ENCODE measurements at places on chromosomes 2 and 18.
A peak's percentile ranks its signal among the peaks of the same experiment; 100 is the strongest.

- DNase-seq, result no peak
Measured at GRCh38 chr2:142557391-142557790, 320.1 kb upstream of the KYNU start.

DNA sequence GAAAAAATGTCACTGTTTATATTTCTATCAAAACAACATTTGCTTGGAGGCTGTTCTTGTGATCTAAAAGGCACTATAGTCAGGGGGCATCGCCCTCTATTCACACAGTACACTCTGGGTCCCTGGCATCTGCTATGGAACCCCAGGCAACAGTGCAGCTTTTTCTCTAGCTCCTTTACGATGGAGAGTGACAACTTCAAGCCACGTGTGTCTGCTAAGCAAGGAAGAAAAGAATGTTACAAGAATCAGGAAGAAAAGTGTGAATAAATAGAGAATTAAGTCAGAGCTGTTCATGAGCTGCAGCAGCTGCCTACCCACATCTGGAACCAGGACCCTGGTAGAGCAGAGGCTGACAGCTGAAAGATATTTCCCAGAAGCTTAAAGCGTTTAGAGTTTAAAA is 11.2 kb downstream of the RND3 start:
- no peak for DNase-seq

DNA sequence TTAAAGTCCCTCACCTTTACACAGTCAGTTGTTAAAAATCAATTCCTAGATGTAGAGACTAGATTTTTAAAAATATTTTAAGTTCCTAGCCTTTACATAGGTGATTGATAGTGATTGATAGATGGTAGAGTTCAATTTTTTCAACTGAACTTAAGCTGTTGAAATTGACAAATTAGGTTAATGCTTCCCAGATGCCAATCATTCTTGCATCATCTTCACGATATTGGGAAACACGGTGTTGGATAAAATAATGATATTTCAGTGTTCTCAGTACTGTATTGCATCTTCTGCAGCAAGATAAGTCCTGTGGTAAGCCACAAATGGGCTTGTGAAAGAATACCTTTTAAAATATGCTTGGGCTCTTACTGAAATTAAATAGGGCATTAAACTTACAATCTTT is 667.6 kb downstream of the STK39 start:
- no peak for DNase-seq

- DNase-seq, result no peak
Measured at GRCh38 chr2:240244543-240244942, 104.1 kb upstream of the OTOS start.

- no peak for DNase-seq
Measured at GRCh38 chr2:216044883-216045486, 31.6 kb upstream of the MREG start.

GRCh38 chr2:28809927-28810326 is 707 bp upstream of the SPDYA start:
- no peak for DNase-seq

DNA sequence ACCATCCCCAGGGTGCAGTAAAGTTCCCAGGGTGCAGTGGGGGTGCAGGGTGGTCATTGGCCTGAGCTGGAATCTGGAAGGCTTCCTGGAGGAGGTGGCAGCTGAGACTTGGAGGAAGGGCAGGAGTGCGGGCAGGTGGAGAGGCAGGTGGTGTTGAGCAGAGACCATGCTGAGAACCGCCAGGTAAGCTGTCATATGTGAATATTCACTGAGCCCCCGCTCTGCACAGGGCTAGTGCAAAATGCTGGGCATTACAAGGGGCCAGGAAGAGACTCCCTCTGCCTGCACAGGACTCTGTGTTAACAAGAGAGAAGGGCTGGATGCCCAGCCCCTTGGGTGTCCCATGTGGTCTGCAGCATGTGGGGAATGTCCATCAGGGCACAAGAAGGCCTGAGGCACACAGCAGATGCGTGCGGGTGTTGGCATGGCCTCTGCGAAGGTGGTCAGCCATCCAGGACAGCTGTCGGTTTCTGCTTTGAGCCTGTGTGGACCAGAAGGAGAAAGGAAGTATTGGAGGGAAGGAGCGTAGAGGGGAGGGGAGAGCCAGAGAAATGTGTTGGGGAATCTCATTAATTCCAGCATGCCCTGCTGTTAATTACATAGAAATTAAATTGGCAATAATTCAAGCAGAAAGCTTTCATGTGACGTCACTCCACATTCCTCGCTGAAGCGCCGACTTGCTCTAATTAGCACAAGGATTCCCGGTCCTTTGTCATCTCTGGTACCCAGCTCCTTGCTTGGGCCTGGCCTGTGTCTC is 62.8 kb upstream of the OTOS start:
- no peak for DNase-seq

DNA sequence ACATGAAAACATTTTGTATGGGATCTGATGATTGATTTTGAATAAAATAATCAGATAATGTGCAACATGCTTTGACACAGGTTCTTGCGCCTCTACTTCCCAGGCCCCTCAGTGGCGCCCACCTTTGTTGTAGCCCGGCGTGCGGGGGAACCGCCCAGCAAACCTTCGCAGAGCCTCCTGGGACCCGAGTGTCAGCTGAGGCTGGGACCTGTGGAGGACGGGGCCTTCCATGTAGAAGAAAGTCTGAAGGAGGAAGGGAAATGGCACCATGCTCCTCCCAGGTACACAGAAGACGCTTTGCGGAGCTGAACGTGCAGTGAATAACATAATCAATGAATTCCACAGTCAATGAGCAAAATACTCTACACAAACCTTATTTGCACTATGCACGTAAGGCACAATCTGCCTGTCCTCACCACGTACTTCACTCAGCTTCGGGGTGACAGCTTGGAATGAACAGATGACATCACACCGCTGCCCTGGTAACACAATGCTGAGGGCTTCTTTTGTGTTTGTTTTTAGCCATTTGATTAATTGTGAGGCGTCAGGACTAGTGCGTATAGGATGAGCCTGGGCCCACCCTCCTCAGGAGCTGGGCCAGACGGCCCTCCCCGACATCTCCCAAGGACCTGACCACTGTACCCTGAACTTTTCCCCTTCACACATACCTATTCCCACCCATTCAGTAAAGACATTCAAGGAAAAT is 78.1 kb downstream of the TWIST2 start:
- no peak for DNase-seq

- no peak for DNase-seq
Measured at GRCh38 chr2:64738026-64738425, 84.3 kb upstream of the SERTAD2 start.

GRCh38 chr2:171490577-171490976 is 31.7 kb upstream of the CYBRD1 start:
- no peak for DNase-seq

- no peak for DNase-seq
Measured at GRCh38 chr18:77039196-77040130, 93.1 kb downstream of the MBP start.

GRCh38 chr18:37962316-37962966 is 396.8 kb upstream of the CELF4 start:
- DNase-seq, result no peak

DNA sequence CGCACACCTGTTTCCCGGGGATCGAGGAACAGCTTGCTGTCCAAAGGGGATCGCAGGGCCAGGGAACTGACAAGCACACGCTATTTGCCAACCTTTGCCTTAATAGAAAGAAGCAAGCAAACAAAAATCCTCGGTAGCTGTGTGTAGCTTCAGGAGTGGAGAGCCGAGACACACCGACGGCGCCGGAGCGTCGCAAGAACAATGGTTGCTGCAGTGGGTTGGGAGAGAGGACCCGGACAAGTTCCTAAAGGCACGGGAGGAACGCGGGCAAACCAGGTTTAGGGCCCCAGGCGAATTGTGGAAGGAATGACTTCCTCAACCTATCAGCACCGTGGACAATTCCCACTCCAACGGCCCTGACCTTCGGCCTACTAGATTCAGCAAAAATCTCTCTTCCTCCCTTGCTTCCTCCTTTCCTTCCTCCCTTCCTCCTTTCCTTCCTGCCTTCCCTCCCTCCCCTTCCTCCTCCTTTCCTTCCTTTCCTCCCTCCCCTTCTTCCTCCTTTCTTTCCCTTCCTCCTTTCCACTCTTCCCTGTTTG is 4.9 kb upstream of the NEUROD1 start:
- DNase-seq, result no peak

- DNase-seq, result no peak
Measured at GRCh38 chr18:79797518-79798345, at the start of gene KCNG2. KCNG2 (plus strand) TSS chr18:79797938; CDS start chr18:79863668, 65,730 bp downstream.

DNA sequence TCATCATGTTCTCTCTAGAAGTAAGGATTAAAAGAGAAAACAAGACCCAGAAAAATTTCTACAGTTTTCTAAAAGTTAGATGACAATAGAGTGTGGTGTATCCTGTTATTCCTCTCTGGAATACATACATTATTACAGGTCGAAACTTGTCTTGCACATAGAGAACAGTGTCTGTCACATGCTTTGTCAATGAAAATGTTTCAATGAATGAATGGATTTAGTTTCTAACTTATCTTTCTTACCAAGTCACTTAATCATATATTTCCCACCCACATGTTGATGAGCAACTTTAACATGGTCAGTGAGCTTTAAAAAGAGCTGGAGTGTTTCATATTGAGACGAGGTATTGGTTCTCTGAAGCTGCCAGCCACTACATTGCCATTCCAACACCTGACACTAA is 4.3 kb downstream of the DSG4 start:
- no peak for DNase-seq

- DNase-seq, result no peak
Measured at GRCh38 chr2:238793306-238793705, 54.6 kb upstream of the TWIST2 start.

- DNase-seq, result no peak
Measured at GRCh38 chr18:13578400-13578799, 148.0 kb downstream of the FAM210A start.

GRCh38 chr2:110149330-110150220 is 34.0 kb upstream of the MALL start:
- DNase-seq, result no peak

GRCh38 chr2:24920809-24921441 is 888 bp upstream of the ADCY3 start:
- DNase-seq, result no peak

DNA sequence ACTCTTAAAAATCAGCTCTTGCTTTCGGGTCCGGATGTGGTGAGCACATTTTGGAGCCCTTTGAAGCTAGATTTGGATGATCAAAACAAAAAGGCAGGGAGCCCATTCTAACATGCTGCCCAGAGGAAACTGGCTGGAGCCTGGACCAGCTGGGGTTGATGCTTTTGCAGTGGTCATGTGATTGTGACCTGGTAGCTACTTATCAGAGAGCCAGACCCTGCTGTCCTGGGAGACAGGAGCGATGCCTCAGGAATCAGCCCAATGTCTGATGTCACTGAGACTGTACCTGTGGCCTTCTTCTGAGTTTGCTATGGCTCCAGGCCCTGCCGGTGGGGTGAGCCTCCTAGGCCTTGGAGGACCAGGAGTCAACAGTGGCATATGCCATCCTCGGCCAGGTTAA is 18.7 kb upstream of the SCLY start:
- DNase-seq, result no peak

DNA sequence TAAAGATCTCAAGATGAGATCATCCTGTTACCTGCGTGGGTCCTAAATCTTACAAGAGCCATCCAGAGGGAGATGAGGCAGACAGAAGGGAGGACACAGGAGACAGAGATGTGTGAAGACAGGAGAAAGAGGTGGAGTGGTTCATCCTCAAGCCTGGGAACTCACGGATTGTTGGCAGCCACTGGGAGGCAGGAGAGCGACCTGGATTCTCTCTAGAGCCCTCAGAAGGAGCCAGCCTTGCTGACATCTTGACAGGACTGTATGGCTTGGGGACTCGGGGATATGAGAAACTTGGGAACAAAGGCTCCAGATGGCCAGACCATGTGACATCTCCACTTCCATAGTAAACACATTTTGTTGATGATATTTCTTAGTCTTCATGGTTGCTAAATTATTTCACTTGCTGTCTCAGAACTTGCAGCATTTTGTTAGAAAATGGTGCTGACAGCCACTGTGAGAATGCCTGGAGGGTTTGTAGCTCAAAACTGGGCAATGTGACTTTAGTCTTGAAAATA is 57.8 kb upstream of the MC2R start:
- DNase-seq, result no peak

- DNase-seq, result no peak
Measured at GRCh38 chr2:164920430-164920829, 34.9 kb downstream of the SLC38A11 start.

DNA sequence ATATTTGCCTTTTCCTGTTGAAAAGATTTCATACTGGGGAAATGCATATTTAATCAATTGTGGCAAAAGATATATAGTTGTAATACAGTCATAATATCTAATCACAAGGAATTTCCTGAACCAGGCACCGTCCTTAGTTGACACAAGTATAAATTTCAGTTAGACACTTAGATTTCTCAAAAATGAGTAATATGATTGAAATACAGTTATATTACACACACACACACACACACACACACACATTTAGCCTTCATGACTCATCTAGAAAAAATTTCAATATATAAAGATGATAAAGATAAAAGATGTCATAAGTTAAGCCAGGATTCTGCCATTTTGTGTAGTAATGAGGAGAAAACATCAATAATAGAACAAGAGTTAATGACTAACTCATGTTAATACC is 258.4 kb upstream of the ZNF804A start:
- DNase-seq, result no peak

GRCh38 chr18:11957636-11958035 is 23.7 kb upstream of the IMPA2 start:
- DNase-seq, result no peak

DNA sequence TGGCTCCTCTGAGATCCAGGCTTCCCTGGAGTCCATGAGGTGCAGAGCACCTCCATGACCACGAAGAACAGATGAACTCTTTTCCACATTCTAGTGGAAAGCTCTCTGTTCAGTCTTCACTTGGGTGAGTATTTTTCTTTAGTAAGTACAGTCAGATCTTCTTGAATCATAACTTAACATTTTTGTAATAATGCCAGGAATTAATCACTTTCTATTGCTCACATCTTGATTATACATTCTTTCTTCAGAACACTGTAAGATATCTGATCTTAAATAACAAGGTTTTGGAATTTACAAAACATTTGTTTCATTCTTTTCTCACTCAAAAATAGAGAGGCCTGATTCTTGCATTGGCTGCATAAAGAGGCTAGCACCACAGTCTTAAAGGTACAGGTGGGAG is 45.4 kb upstream of the RND3 start:
- DNase-seq, result no peak

DNA sequence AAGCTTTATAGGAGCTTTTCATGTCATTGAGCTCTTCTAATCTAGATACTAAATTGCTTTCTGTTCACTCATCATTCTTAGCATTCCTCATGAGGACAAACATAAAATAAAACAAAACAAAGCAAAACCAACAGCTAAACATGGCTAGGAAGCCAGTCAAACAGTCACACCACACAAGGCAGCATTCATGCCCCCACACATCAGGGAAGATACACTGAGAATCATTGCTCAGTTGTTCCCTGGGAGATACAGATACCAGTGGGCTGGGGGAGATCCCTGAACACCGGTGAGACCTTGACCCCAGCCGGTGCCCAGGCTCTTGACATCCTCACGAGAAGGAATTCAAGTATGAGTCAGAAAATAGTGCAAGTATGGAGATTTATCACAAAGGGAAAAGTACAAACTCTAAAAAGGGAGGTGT is 177.9 kb upstream of the ARL4C start:
- no peak for DNase-seq

DNA sequence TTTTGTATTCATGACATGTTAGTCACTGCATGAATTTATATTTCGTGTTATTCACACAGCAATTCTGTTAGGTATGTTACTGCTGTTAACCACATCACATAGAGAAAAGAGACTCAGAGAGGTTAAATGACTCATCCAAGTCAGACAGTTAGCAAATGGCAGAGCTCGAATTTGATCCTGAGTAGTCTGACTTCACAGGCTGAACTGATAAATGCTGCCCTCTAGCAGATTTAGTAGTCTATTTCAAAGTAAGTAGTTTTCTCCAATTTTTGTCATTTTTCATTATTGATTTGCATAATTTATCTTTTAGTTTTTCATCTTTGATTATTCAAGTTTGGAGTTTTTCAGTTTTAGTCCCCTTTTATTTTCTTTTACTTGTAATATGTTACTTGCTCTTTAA is 58.3 kb downstream of the WDR7 start:
- peak; percentile 31 for DNase-seq

All from activated T-cell treated with anti-CD3 and anti-CD28 coated beads for 24 hours (primary cell).